ENCODE measurements at places on chromosomes 6 and 20.

GRCh38 chr6:153872946-153873345, 166.1 kb upstream of the OPRM1 start:
- no peaks in the 10 kb centered on the region for H3K4me1 ChIP-seq
- DNase-seq, result no peak
- no peaks in the 10 kb centered on the region for H3K36me3 ChIP-seq
- no peak overlapping the region for H3K4me3 ChIP-seq

DNA sequence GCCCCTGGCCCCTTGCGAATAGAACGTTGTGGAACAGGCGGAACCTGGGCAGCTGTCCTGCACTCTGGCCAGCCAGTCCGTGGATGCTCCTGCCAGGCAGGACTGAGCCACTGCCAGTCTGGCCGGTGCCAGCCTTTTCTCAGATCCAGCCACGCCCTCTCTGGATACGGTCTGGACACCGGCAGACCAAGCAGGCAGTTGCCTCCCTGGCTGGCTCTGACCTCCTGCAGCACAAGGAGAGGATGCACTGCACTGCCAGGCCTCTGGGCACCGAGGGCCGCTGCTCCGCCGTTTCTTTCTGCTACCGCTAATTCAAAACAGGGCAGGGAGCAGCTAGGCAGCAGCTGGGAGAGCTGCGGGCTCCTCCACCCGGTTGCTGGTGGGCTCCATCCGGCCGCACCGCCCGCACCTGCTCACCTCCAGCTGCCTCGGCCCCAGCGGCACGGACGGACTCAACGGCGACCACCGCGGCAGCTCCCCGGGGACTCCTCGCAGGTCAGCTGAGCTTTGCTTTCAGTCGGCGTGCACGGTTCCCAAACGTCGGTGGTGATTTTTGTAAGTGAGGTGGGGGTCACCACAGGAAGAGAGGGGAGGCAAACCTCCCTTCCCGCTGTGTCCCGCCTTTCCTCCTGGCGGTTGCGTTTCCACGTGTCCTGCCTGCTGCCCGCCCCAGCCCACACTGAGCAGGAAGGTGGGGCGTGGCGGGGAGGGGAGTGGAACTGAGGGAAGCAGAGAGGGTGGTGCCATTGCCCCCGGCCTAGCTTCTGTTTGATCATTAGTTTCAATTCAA, 30.3 kb upstream of the AFDN start:
- H3K4me1 ChIP-seq, result peaks cover 3% of the 10 kb centered on the region
- H3K27ac ChIP-seq, result no peak overlapping the region
- no peak overlapping the region for H3K4me3 ChIP-seq
- no peaks in the 10 kb centered on the region for H3K27me3 ChIP-seq
- no peak for DNase-seq
- no peaks in the 10 kb centered on the region for H3K36me3 ChIP-seq

- no peaks in the 10 kb centered on the region for H3K36me3 ChIP-seq
- H3K27ac ChIP-seq, result no peak overlapping the region
- no peaks in the 10 kb centered on the region for H3K4me1 ChIP-seq
- H3K4me3 ChIP-seq, result no peak overlapping the region
- DNase-seq, result no peak
- no peaks in the 10 kb centered on the region for H3K27me3 ChIP-seq
Observed at GRCh38 chr20:3612795-3613572, 50.2 kb downstream of the GFRA4 start.

DNA sequence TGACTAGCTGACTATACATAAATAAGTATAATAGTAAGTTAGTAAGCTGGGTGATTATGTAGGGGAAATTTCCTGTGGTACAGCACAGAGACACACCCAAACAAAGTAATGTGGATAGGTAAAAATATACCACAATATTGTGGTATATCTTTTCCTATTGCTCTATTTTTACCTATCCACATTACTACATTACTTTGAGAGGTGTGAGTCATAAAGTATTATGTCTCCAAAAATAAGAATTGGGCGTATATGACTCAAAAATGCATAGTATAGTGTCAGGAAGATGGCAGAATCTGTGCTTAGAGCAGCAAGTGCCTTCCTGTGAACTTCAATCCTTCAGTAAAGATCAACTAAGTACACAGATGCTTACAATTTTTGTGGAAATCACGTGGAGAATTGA, 2.7 kb upstream of the SIRPG start:
- H3K36me3 ChIP-seq, result no peaks in the 10 kb centered on the region
- H3K27me3 ChIP-seq, result 0 out of 2 replicates have a peak, but pooled peaks cover 7% of the 10 kb centered on the region
- H3K4me3 ChIP-seq, result no peak overlapping the region

GRCh38 chr6:74749211-74750147, 456.4 kb downstream of the COL12A1 start:
- no peaks in the 10 kb centered on the region for H3K27me3 ChIP-seq

DNA sequence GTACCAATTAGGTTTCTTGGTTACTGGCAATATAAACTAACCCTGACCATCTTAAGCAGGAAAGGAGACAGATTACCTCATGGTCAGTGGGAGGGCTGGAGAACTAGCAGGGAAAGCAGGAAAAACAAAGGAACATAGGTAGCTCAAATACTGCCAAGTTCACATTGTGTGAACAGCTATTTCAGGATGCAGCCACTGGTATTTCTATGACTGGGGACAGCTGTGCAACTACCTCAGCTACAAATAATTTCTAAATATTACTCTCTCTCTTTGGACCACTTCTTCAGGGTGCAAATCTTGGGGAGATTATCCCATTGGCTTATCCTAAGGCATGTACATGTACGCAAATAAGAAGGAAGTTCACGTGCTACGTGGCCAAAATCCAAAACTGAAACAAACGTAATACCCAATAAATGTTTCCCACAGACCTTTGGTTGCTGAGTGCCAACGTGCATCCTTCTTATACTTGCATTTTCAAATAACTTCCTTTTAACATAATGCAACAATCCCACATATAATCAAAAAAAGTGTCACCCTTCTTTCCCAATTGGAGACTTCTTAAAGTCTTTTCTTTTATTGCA, 180.9 kb downstream of the PHF3 start:
- DNase-seq, result no peak
- H3K27ac ChIP-seq, result no peak overlapping the region
- H3K4me3 ChIP-seq, result no peak overlapping the region
- 0 out of 2 replicates have a peak, but pooled peaks cover 3% of the 10 kb centered on the region for H3K27me3 ChIP-seq
- H3K4me1 ChIP-seq, result no peaks in the 10 kb centered on the region

Measured in SJCRH30 (cell line).